SK-N-MC (cell line): ENCODE measurements at places on chromosomes 11 and 22.

- no peak for DNase-seq
These were observed 121.8 kb upstream of the PAX6 start for GRCh38 chr11:31932879-31933278.

DNA sequence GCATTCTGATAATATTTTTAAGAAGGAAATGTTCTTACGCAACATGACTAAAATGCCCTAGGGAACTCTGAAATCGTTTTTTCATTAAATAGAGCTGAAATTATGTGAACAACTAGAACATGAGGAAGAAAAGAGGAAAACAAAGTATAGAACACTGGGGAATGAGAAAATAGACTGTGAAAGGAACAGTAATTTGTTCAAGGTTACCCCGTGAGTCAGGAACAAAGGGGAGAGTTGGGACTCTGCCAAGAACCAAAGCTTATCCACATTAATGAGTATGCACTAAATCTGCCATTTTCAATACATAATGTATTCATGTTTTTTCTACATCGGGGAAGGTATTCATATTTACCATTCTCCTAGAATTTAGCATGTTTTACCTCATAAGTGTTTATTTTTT, 961.8 kb upstream of the CCDC90B start:
- DNase-seq = peak; percentile 97

- no peak for DNase-seq
These were observed 41.8 kb upstream of the TH start for GRCh38 chr11:2213384-2213842.

DNA sequence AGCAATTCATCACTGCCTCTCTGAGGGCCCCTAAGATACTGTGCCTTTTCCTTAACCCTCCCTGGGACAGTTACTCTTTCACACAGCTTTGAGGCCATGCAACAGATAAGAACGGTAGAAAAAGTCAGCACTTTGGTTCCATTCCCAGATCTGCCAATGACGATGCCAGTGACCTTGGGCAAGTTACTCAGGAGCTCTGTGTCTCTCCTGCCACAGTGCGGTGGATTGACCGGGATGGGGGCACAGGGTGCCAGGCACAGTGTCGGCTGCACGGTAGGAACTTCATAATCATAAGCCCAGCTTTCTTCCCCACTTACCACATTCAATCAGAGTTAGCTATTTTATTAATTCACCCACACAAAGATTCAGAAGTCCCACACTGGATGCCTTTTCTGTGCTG, 1041.8 kb downstream of the TBC1D22A start:
- no peak for DNase-seq

DNA sequence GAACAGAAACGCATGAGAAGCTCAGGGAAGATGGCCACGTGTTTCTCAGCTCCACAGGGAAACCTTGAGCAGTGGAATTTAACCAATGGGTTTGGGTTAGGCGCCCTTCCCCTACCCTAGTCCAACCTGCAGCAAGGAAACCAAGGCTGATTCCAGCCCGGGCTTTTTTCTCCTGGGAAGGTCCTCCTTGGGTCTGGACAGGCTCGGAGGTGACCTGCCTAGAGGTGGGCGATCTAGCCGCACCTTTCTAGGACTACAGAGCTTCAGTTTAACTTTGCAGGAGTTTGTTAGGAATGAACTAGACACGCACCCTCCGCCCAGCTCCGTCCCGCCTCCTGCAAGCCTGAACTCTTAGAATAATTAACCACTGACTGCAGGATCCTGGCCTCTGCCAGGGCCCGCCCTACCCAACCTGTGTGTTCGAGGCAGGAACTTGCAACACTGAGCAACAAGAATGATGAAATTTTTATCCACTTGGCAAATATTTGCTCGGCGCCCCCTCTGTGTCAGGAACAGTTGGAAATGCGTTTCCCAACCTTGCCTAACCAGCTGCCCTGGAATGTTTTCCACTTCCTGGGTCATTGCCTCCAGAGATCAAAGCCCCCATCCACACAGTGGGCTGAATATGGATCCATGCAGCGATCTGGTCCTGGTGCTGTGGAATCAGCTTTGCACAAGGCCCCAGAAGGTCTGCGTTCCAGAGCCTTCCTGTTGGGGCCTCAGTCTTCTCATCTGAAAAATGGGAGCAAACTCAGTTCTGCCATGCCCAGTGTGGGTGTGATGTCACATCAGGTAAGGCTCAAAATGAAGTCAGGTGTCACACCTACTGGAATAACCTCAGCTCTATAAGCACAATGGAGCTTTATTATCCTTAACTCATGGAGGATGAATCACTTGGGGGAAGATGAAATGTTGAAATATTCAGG, 13.3 kb downstream of the MPST start:
- DNase-seq = no peak

DNA sequence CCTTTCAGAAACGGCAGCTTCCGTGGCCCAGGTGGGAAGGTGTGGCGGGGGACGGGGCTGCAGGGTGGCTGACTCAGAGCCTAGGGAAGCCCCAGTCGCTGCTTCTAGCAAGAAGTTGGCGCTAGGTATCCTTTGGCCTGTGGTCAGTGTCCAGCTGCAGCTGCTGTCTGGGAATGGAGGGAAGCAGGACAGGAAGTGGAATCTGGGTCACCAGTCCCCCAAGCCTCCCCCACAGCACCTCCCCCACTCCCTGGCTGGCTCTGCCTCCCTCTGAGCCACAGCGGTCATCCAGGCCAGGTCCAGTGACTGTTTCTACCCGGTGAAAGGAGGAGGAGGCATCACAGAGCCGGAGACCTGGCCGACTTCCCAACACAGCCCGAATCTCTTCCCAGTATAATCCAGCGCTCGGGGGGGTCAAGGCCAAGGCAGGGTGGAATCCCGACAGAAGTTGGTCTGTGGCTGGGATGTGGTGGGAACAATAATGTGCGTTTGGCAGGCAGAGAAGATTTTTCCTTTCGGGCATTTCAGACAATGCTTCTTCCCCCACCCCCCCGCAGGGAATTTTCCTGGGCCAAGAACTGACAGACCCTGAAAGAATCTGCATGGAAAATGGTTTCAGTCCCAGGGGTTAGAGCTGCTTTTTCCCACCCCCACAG, 45.1 kb downstream of the C11orf96 start:
- no peak for DNase-seq

GRCh38 chr11:57732661-57733060, 8.6 kb upstream of the SELENOH start:
- no peak for DNase-seq

DNA sequence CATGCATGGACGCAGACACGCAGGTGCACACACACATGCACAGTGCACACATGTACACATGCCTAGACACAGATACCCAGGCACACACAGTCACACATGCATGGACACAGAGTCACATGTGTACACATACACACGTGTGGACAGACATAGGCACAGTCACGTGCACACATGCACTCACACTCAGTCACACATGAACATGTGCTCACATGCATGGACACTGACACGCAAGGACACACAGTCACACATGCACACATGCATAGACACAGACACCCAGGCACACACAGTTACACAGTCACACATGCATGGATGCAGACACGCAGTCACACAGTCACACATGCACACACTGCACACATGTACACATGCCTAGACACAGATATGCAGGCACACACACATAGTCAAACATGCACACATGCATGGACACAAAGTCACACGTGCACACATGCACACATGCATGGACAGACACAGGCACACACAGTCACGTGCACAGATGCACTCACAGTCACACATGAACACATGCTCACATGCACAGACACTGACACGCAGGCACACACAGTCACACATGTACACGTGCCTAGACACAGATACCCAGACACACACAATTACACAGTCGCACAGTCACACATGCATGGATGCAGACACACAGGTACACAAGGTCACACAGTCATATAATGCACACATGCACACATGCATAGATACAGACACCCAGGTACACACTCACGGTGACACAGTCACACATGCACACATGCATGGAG, 16.8 kb downstream of the MUC2 start:
- DNase-seq = no peak

DNA sequence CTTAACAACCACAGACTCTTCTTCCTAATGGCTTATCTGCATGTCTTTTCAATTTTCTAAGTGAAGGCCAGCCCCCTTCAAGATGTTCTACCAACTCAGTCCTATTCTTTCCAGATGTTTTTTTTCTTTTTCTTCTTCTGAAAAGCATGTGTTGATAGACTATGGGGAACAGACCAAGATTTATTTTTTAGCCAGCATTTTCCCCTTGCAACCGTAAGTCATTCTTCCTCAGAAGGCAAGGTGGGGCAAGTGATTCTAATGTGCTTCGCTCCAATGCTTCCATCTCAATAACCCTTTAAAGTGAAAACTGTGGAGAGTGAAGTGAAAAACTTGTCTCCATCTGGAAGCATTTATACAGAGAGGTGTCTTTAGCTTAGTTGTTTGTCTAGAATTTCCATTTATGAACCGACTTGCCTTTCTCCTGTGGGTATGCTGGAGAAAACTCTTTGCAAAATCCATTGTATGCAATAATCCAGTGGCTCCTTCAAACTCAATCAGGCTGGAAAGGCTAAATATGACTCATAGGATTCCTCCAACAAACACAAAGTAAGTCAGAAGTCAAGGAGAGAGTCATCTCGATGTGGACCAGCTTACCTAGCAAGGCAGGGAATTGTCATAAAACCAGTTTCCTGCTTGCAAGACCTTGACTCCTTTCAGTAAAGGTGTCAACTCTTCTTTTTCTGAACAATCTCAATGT, 83.7 kb downstream of the MAML2 start:
- no peak for DNase-seq

- no peak for DNase-seq
These were observed 418.7 kb upstream of the ANO5 start for GRCh38 chr11:21774212-21774611.

GRCh38 chr22:43447380-43447779, 35.6 kb downstream of the MPPED1 start:
- no peak for DNase-seq

GRCh38 chr22:22928666-22929380, 41.2 kb downstream of the IGLL5 start:
- no peak for DNase-seq

- no peak for DNase-seq
These were observed at the start of gene MOB2 for GRCh38 chr11:1486054-1486825. Gene MOB2 (minus strand): TSS chr11:1486779. CDS start chr11:1486556, 223 bp downstream.

- DNase-seq = no peak
These were observed 77.2 kb upstream of the CLPB start for GRCh38 chr11:72511393-72512047.

GRCh38 chr11:72826191-72826941, 12.2 kb downstream of the ATG16L2 start:
- no peak for DNase-seq

GRCh38 chr11:36070213-36070953, 126.5 kb downstream of the LDLRAD3 start:
- DNase-seq = no peak

- DNase-seq = no peak
These were observed 125.3 kb downstream of the FEZ1 start for GRCh38 chr11:125370561-125371389.

DNA sequence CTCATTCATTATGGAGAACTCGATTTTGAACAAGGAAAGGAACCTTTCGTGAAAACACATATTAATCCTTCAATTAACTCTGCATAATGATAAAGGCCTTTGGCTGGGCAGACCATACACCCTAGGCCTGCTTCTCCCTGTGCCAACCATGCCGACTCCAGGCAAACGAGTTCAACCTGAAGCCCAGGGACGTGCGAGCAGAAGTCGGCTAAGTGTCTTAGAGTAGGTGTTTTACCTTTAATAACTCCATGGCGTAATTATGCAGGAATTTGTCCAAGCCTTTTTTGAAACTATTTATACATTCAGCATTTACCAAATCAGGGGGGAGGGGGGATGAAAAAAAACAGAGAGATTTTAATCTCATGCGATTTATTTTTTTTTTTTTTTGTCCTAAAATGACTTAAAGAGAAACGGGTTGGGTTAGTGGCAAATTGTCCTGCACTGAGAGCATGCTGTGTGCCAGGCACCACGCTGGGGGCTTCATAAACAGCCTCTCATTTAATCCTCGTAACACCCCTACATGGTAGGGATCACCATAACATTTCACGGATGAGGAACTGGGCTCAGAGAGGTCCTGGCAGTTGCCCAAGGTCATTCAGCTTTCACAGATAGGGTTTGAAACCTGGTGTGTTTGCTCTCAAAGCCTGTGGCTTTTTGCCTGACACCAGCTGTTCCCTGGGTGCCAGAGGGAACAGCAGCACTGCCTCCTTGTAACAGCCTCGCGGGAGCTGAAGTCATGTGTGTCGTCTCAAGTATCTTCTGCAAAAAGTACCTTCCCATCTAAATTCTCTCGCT, 423.9 kb downstream of the MN1 start:
- DNase-seq = peak; percentile 10

GRCh38 chr22:21796863-21797262, 61.3 kb upstream of the YPEL1 start:
- no peak for DNase-seq

DNA sequence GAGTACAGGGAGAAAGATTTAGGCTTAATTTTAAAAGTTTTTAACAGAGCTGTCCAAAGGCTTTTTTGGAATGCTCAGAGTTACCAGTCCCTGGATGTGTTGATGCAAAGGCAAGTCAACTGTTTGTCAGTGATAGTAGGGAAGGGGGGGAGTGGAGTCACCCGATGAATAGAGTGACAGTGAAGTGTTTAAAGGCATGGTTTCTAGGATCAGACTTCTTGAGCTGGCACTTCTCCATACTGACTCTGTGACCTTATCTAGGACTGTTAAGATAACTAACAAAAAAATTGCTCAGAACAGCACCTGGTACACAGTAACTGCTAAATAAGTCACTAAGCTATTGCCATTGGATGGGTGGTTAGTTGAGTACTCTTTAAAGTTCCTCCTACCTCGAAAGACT, 11.3 kb upstream of the RAG2 start:
- DNase-seq = no peak

- no peak for DNase-seq
These were observed 142.4 kb upstream of the NARS2 start for GRCh38 chr11:78717041-78717440.

DNA sequence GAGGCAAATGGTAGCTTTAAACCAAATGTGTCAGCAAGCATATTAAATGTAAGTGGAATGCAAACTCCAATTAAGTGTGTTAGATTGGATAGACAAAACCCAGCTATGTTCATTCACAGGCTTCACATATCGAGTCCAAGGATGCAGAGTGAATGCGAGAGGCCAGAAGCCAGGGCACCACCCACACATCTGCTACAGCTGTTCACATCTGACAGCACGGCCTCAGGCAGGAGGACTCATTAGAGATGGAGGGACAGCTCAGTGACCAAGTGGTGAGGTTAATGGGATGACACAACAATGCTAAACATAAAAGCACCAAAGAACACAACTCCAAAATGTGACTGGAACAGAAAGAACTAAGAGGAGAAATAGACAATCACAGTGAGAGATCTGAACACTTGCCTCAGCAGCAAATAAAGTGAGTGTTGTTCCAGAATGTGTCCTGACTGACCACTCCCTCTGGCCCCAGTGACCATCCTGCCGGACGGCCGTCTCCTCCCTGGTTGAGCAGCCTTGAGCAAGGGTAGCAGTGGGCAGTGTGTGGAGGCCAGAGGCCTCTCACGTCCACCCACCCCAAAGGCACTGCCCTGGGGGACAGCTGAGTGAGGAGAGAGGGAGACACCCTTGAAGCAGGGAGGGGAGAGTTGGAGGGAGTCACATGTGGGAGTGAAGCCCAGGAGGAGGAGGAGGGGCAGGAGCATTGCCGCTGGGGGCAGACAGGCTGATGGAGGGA, 23.8 kb downstream of the ALG12 start:
- no peak for DNase-seq
